ENCODE measurements at places on chromosomes 7 and 10.

GRCh38 chr10:30749385-30749784 is 119.8 kb upstream of the LYZL2 start:
- no peak for DNase-seq

- DNase-seq, result no peak
Measured at GRCh38 chr7:74092321-74092963, 8.8 kb downstream of the LIMK1 start.

GRCh38 chr7:113809581-113809980 is 109.2 kb downstream of the PPP1R3A start:
- DNase-seq, result no peak

- no peak for DNase-seq
Measured at GRCh38 chr7:141397236-141398163, 153.7 kb upstream of the AGK start.

- no peak for DNase-seq
Measured at GRCh38 chr7:142542942-142543341, 206.3 kb upstream of the PRSS1 start.
